ENCODE measurements at places on chromosomes 6 and 20. TPM values are rescaled to one million over a fixed set of nuclear protein-coding genes. Genes with fewer than 3 reads are reported as not detected.

Gene BTNL2
- total RNA-seq: not detected

- DNase-seq: no peak
- no peak overlapping the region for H3K4me3 ChIP-seq
- no peaks in the 10 kb centered on the region for H3K36me3 ChIP-seq
- no peaks in the 10 kb centered on the region for H3K4me1 ChIP-seq
- H3K27me3 ChIP-seq: no peaks in the 10 kb centered on the region
- H3K27ac ChIP-seq: no peak overlapping the region
These were observed 1235.5 kb upstream of the CITED2 start for GRCh38 chr6:140609956-140610355.

DNA sequence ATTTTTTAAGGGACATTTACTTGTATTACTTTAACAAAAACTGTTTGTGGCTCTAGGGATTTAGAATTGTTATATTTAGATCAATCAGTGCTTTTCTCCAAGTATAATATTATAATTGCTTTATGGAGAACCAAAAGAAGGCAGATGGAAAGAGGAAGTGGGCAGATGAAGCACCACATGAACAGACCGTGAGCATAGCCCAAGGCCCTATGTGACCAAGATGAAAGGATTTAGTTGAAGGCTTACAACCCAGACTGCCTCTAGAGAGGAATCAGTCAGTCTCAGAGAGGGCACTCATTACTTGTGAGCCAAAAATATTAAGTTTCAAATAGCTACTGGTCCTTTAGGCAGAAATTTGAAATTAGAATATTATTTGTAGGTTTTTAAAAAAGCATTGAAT, 102.3 kb upstream of the IMPG1 start:
- no peak overlapping the region for H3K4me3 ChIP-seq
- H3K4me1 ChIP-seq: no peaks in the 10 kb centered on the region
- no peak overlapping the region for H3K27ac ChIP-seq
- no peak for DNase-seq
- no peaks in the 10 kb centered on the region for H3K36me3 ChIP-seq

Gene DEFB124
- total RNA-seq: not detected

GRCh38 chr6:90175627-90176538, 120.8 kb downstream of the BACH2 start:
- H3K27me3 ChIP-seq: no peaks in the 10 kb centered on the region
- no peak overlapping the region for H3K4me3 ChIP-seq

Data from neural progenitor cell (in vitro differentiated cells).